ENCODE measurements at places on chromosomes 6 and 20.

GRCh38 chr6:161409353-161409752, 135.5 kb upstream of the AGPAT4 start:
- DNase-seq: peak; percentile 32

DNA sequence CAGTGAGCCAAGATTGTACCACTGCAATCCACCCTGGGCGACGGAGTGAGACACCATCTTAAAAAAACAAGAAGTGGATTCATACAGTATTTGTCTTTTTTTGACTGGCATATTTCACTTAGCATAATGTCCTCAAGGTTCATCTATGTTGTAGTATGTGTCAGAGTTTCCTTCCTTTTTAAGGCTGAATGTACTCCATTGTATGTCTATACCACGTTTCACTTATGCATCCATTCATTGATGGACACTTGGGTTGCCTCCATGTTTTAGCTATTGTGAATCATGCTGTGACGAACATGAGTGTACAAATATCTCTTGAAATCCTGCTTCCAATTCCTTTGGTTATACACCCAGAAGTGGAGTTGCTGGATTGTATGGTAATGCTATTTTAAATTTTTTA, 28.9 kb upstream of the FAM83D start:
- DNase-seq: no peak

DNA sequence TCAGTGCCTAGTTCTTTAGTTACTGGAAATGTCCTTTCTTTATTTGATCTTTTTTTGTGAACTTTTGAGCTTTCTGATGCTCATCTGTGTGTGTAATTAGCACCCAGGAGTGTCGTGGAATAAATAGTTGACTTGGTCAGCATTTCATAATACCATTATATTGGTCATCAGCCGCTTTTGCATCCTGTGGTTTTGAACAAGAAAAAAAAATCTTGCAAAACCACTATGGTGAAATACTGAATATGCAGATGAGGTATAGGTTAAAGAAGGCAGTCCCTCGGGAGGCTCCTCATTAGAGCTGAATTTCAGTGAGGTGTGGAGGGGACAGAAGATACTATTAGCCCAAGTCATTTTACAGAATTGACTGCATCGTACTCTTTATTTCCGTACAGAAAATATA, 90.1 kb downstream of the FOXO3 start:
- no peak for DNase-seq

DNA sequence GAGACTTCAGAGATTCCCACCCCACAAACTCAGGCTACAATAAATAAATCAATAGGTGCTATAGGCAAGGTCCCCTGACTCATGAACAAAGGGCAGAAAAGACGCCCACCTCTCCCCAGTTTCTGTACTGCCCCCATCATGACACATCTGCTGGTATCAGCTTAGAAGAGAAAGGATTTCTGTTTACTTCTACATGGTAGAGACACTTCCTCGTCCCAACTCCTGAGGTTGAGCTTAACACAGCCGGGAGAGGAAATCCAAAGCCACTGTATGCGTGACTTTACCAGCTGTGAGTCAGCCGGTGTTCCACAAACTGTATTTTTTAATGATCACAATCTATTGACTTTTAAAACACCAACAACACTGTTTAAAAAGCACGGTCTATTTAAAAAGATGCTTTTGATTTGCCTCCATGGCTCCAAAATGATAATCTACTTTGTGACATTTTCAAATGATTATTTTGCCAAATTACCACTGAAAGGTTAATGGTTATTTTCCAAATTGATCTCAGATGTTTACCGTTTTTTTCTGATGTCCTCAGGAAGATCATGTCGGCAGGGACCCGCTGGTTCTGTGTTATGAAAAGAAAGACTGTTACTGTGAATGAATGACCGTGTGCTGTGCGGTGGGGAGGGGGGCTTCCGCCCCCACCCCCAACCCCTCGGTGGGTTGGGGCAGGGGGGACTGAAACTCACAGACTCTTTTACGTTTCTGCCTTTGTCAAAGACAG, 72.5 kb downstream of the ATP9A start:
- DNase-seq: no peak

DNA sequence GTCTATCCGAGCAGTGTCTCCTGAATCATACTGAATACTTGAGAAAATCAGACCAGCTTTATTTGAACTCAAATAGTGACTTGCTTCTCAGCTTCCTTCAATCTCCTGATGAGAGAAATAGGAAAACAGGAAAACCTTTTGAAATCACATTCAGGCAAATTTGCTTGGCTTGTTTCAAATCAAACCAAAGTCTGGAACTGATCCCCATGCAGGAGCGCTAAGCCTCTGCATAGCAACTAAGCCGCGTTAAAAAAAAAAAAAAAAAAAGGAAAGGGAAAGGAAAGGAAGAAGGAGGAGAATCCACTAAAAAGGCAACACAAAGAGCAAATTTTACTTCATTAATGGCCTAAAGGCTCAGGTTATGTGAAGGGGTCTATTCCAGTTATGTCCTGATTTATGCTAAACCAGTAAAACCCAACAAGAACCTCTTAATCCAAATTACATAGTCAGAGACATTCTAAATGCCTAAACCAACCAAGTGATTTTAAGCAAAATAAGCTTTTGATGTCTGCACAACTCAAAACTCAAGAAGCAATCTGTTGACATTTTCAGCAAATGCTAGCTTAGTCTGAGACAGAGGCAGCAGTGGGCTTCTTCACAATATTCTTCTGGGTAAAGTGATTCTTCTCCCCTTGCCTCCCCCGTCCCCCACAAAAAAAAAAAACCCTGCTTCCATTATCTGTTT, 112.5 kb downstream of the SOBP start:
- DNase-seq: no peak

GRCh38 chr6:89433252-89434149, 549 bp downstream of the ANKRD6 start:
- DNase-seq: peak; percentile 9

DNA sequence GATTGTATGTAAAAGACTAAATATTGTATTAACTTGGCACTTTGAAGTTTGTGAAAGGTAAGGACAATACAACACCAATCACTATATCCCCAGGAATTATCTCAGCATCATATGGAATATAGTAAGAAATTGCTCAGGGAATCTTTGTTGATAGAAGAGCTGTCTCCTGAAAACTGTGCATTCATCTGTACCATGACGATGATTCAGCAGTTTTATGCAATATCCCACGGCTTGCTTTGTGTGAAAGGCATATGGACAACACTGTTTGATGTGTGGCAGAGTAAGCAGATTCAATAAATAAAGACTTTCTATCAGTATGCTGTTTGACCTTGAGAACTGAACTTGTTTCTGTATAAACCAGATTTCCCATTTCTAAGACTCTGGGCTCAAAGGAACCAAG, 147.5 kb upstream of the PLN start:
- peak; percentile 1 for DNase-seq

DNA sequence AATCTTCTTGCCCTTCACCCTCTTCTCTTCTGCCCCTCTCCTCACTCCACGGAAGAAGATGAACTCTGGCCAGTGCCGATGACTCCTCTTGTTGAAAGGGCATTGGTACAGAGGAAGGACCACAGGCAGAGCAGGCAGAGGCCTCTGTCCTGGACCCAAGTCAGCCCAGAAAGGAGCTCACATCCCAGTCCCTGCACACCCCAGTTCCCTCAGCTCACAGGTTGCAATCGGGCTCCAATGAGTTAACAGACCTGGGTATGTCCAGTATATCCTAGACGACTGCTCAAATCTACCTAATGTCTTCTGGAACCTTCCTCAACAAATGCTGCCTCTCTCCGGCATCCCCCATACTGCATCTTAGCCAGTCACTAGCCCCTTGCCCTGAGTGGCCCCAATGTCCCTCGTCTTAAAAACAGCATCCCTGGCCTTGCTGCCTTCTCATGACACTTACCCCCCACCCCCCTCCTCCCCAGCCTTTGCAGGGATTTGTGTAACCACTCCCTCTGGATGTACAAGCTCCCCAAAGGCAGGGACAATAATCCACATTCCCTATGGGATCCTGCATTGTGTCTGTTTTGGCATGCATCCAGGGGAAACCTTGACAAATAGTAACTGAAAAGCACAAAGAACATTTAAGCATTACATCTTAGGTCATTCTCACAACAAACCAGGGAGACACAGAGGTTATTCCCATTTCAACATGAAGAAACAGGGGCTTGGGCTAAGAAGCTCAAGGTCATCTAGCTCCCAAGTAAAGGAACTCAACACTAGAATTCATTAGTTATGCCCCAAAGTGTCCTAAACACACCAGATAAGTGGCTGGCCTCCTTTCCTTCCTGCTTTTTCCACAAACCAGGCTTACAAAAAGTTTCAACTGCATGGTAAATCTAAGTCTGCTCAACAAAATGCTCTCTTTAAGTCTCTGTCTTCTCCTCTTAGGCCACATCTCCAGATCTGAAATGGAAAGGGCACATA, 45.1 kb downstream of the TRERF1 start:
- peak; percentile 42 for DNase-seq

All from cardiac muscle cell (in vitro differentiated cells and primary cell).